A549 (cell line): ENCODE measurements at places on chromosomes 4 and X.

- peak; percentile 3 for DNase-seq
These were observed 79.6 kb downstream of the COMMD8 start for GRCh38 chr4:47383829-47384427.

- no peak for DNase-seq
These were observed 23.1 kb downstream of the ADH4 start for GRCh38 chr4:99121008-99121407.

- DNase-seq, result no peak
These were observed 492.8 kb upstream of the NR3C2 start for GRCh38 chr4:148934926-148935578.

DNA sequence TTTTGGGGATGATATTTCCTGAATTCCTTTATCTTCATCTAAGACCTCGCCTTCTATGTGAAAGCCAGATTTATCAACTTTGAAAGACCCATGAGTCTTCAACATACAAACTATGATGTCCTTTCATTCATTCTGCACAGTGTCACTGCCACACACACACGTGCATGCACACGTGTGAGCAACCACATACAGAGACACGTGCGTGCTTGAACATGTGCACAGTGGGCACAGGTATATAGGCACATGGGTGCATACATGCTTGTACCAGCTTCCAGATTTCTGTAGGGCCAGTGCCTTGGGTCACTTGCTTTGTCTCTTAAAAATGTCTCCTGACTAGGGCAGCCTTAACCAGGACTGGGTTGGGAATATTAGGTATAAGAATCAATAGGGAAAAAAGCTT, 49.1 kb upstream of the RBPJ start:
- no peak for DNase-seq

DNA sequence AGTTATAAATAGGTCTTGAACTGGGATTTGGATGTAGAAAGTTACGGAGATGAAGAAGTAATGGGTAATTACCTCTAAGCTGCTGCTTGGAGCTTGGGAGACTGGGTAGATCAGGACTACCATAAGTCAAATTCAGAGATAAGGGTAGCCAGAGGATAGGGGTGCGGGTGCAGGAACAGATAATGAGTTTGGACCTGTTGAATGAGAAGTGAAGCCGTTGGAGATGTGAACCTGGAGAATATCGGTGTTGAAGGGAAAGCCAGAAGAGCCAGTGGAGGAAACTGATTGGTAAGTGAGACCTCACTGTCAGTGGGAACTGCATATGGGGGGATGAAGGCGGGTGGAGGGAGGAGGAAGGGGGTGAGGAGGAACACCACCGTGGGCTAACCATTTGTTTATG, 618 bp upstream of the FOXO4 start:
- DNase-seq, result no peak
